Heart right ventricle (tissue), 16 donors: ENCODE measurements at places on chromosomes 5 and 9.

GRCh38 chr5:143985832-143986515 lies 174.0 kb downstream of the HMHB1 start:
- DNase-seq: no peak

DNA sequence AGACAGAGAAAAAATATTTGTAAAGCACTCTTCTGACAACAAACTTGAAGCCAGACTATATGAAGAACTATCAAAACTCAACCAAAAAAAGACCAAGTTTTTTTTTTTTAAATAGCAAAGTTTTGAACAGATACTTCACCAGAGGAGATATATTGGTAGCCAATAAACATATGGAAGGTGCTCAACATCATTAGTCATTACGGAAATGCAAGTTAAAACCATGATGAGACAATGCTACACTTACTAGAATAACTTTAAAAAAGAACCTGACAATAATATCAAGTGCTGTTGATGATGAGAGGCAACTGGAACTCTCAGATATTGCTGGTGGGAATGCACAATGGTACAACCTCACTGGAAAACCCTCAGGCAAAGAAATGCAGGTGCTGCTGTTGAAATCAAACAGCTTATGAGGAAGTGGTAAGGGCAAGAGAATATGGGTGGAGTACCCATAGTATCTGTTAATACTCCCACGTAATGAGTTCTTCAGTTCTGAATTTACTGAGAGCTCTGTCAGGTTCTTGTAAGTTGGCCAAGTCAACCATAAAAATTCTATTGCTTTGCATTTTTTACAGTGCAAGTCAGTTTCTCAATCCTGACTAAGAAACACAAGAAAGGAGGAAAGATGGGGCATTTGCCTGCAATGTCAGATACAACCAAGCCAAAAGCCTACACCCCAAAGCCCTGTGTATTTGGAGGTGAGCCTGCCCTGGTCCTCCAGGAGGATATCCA lies 87.3 kb upstream of the GNAQ start:
- no peak for DNase-seq

DNA sequence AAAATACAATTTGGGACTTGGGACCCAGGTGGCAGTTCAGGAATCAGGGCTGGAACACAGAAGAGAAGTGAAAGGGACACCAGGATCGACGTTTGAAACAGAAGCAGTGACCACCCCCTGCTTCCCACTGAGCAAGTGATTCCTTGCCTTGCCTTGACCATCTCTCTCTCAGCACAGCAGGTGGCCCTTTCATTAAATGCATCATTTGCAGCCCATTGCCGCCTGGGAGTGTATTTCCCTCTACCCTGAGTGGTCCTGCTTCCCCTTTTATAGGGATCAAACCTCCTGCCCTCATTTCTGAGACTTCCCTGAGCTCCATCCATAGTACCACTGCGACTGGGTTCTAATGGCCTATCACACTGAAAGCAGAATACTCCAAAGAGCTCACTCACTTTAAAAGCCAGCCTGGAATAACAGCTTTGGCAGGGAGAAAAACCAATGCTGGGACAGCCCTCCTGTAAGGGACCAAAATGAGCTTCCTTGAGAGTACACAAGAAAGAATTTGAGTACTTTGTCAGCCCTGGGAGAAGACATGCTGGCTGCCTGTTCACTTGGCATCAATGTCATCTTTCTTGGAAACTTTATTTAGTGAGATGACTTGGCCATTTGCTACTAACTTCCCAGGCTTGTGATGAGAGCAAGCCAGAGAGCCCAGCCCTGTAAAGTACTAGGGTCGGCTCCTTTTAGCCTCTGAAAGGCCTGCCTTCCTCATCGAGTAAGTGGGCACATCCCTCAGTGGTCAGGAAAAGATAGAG lies 149.7 kb downstream of the SLIT3 start:
- no peak for DNase-seq

- DNase-seq: no peak
Measured at GRCh38 chr9:99124534-99125255, 19.8 kb downstream of the TGFBR1 start.

GRCh38 chr5:8766448-8766847 lies 779.4 kb downstream of the SEMA5A start:
- DNase-seq: no peak

- no peak for DNase-seq
Measured at GRCh38 chr5:58016877-58017276, 443.0 kb downstream of the PLK2 start.

DNA sequence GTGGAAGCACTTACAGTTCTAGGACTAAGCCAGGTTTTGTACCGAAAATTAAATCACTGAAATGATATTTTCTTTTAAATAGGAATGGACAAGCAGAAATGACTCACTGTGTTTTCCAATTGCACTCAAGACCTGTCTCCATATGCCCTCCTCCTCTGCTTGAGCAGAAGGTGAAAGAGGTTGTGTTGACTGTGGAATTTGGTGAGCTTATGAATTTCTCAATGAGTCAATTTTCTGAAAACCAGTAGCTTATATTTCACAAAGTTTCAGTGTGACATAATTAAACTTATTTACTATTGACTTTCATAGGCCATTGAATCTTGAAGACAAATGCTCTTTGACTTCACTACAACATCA lies 249.9 kb downstream of the NPR3 start:
- no peak for DNase-seq

DNA sequence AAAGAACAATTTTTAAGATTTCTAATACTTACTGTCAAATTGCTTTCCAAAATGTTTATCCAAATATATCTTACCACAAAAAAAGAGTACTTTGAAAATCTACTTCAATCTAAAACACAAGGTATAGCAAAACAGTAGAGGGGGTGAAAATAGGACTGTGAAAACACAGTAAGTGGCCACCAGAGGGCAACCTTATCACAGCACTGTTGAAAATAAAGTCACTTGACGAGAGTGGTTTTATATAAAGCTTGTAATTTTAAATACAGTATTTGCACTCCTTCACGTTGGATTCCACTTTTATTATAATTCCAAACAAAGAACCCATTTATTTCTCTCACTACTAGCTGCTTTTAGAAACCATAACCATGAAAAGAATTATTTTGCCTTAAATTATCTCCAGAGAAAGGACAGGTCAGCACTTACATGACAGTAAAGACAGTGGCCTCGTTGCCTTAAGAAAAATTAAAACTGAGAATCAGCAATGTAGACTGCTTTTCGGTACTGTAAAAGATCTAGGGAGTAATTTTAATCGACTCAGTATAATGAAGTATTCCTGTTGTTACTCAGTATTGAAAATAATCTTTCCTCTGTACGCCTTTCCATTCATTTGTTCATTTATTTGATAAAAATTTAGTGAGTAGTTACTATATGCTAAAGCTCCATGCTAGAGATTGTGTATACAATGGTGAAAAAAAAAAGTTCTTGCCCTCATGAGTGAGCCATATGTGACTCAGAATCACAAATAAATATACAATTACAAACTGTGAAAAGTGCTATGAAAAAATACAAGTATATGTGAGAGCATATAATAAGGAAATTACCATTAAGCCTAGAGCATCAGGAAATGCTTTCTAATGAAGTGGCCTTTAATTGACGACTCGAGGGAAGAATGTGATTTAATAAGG lies 40.0 kb upstream of the CDK5RAP2 start:
- no peak for DNase-seq

- no peak for DNase-seq
Measured at GRCh38 chr5:39580702-39581453, 156.1 kb upstream of the DAB2 start.

- DNase-seq: no peak
Measured at GRCh38 chr5:73768-74502, 18.0 kb upstream of the PLEKHG4B start.

DNA sequence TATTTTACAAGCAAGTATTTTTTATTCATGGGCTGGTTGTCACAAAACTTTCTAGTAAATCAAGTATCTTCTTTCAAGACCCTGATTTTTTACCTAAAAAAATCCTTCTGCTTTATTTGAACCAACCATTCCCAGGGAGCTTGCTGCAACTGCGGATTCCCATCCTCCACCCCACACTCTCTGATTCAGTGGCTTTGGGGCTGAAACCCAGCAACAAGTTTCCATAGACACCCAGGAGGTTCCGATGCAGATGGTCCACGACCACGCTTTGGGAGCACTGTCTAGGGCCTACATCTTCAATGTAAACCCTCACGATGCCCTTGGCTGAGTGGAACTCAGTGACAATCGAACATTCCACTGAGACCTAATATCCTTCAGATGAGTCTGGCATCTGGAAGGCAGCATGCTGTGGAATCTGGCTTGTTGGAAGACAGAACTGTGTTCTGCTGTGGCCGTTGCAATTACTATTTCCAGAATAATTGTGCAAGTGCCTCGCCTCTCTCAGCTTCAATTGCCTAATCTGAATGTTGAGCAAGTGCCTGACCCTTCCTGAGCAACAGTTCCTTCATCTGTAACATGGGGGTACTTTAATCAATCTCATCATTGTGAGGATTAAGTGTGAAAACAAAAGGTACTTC lies 105.1 kb downstream of the INSYN2B start:
- no peak for DNase-seq

GRCh38 chr9:128556926-128557634 lies 4.7 kb downstream of the SPTAN1 start:
- no peak for DNase-seq

GRCh38 chr5:127042593-127042992 lies 12.2 kb upstream of the MARCHF3 start:
- DNase-seq: no peak

- no peak for DNase-seq
Measured at GRCh38 chr5:68872088-68872839, 221.6 kb upstream of the SLC30A5 start.
